Colonic mucosa (tissue), 4 donors: ENCODE measurements at places on chromosomes 1 and 21. TPM values are rescaled to one million over a fixed set of nuclear protein-coding genes. Genes with fewer than 3 reads are reported as not detected.
A peak's percentile ranks its signal among the peaks of the same experiment; 100 is the strongest.

DNA sequence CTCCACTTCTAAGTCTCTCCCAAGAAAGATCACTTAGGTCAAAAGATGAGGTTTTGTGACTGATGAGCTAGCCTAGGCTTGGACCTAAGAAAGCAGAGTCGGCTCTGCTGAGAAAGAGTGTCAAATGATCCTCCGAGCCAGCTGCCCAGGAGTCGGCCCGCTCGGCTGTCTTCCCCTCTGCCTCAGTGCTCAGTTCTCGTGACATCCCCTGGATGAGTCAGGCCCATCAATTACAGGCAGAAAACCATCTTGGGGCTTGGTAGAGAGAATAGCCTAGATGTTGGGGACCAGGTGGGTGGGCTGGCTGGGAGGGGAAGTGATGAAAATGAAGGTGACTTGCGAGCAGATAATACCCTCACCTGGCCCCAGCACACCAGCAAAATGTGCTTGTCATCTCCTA, 60.5 kb downstream of the SLC66A1 start:
- no peak for DNase-seq

DNA sequence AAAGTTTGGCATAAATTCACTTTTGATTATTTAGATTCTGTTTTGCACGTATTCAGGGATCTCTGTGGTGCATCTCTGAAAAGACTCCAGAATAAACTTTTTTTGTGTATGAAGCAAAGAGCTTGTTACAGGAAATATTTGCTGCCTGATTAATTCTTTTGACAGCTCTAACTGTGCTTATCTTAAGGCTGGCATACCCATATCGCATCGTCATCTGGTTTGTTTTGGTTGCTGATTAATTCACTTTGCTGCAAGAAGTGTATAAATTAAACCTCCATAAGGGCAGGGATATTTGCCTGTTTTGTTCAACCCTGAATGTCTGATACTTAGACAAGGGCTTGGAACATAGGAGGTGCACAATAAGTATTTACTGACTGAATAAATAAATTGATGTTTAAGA, 17.5 kb upstream of the DUSP10 start:
- DNase-seq = no peak

The AZIN2 gene
- total RNA-seq = 21.4 TPM

- no peak for DNase-seq
These were observed 37.9 kb upstream of the PTPRF start for GRCh38 chr1:43492826-43493225.

- no peak for DNase-seq
These were observed 335.9 kb downstream of the RGS7 start for GRCh38 chr1:241020851-241021697.

GRCh38 chr1:154222518-154222917, 1.8 kb downstream of the UBAP2L start:
- no peak for DNase-seq

The VWA5B1 gene
- 0.29 TPM for total RNA-seq

DNA sequence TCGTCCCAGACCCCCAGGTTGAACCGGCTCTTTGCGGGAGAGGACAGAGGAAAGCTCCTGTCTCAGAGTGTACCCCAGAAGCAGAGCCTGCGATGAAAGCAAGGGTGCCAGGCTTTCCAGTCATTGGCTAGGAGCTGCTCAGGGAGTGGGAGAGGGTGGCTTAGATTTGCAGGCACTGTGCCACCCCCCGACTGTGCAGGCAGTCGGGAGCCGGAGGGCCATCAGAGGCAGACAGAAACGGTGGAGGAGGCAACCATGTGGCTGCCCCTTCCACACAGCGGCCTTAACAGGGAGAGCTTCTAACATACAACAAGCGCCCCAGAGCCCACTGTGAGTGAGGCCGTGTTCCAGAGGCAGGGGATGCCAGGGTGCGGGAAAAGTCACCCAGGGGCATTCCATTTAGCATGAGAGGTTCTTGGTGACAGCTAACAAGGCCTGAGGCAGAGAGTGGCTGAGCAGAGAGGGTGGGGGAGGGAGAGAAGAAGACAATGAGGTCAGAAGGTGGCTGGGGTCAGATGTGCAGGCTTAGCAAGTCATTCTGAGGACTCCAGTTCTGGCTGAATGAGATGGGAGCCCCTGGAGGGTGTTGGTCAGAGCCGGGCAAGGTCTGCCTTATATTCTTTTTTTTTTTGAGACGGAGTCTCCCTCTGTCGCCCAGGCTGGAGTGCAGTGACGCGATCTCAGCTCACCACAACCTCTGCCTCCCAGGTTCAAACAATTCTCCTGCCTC, 9.5 kb upstream of the C1orf167 start:
- no peak for DNase-seq

DNA sequence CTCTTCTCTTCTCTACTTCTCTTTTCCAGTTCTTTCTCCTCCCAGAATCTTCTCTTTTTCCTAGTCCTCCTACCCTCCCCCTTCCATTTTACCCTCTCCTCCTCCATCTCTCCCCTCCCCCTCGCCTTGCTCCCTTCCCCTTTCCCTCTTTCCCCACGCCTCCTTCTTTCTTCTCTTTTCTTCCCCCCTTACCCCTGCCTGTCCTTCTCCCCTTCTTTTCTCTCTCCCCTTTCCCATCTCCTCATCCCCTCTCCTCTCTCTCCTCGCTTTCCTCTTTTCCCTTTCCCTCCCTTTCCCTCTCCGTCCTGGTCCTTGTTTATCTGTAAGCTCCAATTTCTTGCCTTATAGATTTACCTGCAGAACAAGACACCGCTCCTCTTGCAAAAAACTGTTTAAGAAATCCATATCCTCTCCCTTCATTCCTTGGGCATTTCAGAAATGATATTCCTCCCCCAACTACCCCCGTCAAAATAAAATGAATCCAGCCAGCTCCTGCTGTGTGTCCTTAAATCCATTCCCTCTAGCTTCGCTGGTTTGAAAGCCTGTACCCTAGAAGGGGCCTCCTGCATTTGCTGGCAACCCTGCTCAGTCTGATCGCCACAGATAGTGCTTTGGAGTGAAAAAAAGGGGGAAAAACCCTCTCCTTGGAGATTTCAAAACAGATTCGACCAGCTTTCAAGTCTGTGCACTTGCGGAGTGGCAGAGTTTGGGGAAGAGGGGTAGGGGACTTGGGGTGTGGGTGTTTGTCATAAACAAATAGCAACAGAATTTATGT, 89.4 kb downstream of the PAPPA2 start:
- no peak for DNase-seq

GRCh38 chr1:153227810-153228209, 10.4 kb downstream of the PRR9 start:
- DNase-seq = no peak

DNA sequence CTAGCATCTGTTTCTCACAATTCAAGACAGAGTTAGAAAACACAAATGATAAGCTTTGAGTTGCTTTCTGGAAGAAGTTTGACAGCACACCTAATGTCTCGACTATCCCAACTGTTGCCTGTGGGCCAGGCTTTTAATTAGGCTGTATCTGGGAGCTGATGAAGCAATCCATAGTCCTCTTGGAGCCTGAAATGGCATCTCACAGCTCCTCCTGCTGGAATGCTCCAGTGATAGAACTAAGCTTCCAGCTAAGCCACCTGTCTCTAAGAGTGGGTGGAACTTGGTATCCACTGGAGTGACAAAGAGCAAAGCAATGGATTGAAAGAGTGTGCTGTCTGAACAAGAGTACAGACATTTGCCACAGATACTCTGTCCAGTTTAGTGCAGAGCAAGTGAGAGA, 605.3 kb upstream of the NR5A2 start:
- DNase-seq = no peak

- DNase-seq = peak; percentile 22
These were observed 201.2 kb downstream of the TOMM20 start for GRCh38 chr1:234927312-234927970.

- no peak for DNase-seq
These were observed 8.4 kb downstream of the LGR6 start for GRCh38 chr1:202201971-202202370.

GRCh38 chr1:169565335-169566271, 20.7 kb downstream of the F5 start:
- no peak for DNase-seq

The RCSD1 gene
- total RNA-seq = 4.7 TPM

DNA sequence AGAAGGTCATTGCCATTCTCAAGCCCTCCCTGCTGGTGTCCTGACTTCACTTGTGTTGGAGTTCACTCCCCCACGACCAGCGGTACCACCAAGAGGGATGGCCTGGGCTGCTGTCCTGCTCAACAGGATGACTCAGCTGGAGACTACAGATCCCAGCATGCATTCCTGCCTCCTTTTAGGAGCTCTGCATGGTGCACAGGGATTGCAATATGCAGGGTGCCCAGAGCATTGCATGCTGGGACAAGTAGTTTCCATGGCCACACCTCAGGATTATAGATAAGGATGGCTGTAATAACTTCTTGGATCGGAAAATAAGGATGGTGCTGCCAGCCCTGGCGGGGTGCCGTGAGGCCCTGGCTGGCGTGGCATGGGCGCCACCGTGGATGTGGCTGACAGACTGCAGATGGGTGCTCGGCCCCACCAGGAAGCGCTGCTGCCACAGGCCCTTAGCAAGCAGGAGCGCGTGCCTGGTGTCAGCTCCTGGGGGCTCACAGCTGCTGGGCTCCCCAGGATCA, 150.0 kb downstream of the CASZ1 start:
- peak; percentile 37 for DNase-seq

GRCh38 chr1:23837908-23838307, 12.7 kb upstream of the HMGCL start:
- DNase-seq = no peak
